ENCODE measurements at places on chromosomes 12 and 14.

DNA sequence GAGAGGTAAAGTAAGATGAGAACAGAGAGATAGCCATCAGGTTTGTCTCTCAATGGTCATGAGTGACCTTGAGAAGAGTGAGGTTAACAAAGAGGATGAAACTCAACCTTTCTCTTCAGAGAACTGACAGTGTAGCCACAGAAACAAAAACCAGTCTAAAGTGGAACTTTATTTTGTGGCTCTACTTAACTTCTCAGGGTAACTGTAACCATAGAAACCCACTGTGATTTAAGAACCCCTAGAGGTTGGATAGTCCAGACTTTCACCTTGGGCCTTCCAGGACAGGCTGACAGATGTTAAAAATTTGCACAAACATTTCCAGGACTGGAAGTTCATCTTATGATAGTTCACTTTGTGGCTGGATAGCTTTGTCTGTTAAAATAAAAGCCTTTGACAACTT, 48.5 kb downstream of the ATP23 start:
- no peak for DNase-seq

DNA sequence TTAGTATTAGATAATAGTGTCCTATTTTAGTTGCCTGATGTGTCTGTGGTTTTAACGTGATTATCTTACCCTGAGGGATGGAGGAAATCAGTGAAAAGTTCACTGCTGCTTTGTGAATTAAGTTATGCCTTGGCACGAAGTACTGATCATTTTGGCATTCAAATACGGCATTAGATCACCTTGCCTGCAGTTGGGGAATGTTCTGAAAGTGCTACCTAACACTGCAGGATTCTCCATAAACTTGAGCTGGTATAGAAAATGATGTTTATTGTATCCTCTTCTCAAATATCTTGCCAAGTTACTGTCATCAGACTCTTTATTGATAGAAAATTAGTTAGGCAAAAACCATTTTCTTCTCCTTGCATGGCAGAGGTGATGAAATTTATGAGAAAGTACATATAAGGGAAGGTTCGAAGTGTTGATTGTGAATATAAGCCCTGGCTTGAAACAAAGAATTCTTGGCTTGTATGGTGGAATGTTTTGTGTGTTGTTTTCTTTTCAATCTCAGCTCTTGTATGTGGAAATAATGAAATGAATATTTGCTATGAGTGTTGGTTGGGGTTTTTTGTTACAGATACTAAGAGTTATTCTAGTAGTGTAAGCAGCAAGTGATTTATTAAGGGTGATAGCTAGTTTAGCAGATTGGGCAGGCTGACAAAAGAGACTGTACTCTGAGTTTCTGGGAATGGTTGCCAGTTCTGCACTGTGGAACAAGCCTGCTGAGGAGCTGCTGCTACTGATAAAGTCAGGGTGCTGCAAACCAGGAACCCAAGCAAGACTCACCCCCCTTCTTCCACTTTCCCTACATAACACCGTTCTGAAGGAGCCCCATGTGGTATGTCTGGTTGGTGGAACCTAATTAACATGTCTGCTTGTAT, 448.3 kb downstream of the PCNX1 start:
- no peak for DNase-seq

DNA sequence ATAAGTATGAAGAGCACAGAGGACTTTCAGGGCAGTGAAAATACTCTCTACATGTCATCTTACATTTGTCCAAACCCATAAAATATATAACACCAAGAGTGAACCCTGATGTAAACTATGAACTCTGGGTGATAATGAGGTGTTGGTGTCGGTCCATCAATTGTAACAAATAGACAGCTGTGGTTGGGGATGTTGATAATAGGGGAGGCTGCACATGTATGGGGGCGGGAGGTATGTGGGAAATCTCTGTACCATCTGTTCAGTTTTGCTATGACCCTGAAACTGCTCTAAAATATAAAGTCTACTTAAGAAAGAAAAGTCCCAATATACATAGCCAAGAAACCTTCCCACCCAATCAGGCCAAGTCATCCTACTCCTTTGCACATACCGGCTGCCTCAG, 88.5 kb downstream of the GPR135 start:
- no peak for DNase-seq

DNA sequence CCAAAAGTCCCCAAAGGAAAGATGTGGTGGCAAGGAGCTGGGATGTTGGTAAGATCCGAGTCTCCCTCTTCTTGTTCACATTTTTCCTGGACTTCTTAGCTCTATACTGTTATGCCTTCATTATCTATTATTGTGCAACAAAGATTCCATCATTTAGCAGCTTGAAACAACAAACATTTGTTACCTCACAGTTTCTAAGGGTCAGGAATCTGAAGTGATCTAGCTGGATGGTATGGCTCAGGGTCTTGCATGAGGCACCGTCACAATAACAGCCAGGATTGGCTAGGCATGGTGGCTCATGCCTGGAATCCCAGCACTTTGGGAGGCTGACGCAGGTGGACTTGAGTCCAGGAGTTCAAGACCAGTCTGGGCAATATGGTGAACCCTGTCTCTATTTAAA, 51.1 kb upstream of the KRAS start:
- DNase-seq: no peak

DNA sequence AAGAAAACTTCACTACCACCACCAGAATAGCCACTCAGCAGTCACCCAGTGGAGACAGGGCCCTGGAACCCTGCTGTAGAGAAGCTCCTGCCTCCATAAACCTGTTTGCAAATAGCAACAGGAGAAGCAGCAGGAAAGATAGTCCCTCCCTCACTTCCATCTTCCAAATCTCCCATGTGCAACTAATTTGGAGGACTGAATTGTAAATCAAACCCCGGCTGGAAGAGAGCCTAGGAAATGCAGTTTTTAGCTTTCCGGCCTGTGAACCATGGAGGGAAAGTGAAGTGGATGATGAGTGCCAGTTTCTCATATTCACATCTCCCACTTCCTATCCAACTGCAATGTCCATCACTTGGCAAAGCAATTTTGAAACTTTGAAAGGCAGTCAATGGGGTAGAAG, 167.2 kb upstream of the FRMD6 start:
- DNase-seq: no peak

GRCh38 chr14:96158735-96159134, 45.9 kb upstream of the BDKRB2 start:
- DNase-seq: no peak

DNA sequence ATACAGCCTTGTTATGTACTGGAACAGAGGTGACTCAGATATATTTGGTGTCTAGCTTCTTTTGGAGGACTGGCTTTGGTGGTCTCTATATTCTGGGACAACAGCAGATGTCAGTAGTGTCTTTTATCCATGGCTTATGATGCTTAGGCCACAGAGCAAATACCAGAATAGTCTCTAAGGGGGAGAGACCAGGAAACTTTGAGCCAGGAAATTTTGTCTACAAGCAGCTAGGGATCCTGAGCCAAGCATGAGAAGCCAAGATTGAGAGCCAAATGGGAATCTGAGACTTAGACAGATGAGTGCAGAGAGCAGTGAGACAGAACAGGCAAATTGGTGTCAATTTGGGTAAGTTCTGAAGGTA, 28.4 kb upstream of the PTPRR start:
- DNase-seq: no peak

DNA sequence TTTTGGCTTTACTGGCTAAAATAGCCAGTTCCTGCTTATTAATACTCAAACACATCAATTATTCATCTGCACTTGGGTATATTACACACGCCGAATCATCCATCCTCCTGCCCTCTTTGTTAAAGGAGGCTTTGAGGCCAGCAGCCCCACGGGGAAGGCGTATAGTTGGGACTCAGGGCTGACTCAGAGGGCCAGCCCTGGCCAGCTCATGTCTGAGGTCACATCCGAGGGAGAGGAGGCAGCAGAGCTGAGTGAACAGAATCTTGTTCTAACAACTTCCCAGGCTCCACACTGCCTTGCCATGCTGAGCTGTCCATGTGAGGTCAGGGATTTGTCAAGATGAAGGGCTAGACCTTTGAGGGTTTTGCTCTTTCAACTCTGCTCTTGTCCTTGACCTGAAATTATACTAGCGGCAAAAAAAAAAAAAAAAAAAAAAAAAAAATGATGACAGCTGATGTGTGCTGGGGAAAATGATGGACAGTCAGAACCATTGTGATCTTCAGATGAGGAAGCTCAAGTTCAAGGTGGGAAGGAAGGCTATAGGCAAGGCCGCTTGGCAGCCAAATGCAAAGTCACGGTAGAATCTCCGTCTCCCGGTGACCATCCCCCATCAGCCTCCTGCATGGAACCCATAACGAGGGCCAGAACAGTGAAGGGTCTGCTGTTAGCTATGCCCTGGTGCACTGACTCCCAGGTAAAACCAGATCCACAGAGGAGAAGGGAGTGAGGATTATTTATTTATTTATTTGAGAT, 12.5 kb upstream of the MARK3 start:
- DNase-seq: no peak

DNA sequence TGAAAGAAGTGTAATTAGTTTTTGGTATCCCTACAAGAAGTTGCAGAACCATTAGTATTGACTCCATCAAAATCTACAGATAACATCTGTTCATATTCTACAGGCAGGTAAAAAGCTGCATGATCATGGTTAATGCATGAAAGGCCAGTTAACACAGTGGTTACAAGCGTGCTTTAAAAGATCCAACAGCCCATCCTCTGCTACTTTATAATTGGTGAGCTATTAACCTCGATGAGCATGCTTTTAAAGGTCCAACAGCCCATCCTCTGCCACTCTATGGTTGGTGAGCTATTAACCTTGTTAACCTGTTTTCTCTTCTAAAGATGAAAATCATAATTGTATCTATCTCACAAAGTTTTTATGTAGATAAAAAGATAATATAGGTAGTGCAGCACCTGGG, 289.3 kb downstream of the DUSP6 start:
- DNase-seq: no peak

DNA sequence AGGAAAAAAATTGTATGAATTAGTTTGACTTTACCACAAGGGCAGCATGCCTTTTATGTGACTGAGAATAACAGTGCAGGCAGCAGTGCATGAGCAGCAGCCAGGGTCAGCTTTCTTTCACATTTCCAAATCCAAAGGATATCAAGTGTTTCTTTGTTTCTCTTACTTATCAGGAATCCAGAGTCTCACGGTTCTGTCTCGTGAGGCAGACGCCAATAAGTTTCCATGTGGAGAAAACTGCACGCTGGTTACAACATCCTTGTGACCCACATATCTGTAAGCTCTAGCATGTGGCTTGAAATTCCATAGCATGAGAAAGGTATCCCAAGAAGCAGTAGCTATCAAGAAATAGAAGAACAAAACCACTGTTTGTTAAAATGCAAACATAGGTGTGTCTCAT, 27.6 kb downstream of the GALNT4 start:
- no peak for DNase-seq

DNA sequence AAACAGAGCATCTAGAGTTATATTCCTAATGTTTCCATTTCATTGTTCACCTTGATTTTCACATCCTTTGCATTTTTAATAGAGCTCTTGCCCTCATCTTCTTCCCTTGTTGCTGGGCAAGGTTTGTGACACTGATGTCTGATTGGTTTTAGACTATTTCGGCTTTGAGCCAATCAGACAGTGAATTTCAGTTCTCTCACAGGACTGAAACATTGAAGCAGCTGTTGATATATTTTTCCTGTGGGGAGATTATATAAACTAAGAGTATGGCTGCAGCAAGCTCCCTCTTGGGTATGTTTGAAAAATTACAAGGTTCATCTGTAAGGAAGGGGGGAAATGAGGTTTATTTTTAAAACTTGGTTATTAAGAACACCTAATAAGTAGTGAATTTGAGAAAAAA, 51.2 kb downstream of the ATF7IP start:
- no peak for DNase-seq

GRCh38 chr12:47190271-47190750, 110.6 kb upstream of the AMIGO2 start:
- no peak for DNase-seq

GRCh38 chr14:21066882-21067502, 3.1 kb upstream of the ARHGEF40 start:
- no peak for DNase-seq

DNA sequence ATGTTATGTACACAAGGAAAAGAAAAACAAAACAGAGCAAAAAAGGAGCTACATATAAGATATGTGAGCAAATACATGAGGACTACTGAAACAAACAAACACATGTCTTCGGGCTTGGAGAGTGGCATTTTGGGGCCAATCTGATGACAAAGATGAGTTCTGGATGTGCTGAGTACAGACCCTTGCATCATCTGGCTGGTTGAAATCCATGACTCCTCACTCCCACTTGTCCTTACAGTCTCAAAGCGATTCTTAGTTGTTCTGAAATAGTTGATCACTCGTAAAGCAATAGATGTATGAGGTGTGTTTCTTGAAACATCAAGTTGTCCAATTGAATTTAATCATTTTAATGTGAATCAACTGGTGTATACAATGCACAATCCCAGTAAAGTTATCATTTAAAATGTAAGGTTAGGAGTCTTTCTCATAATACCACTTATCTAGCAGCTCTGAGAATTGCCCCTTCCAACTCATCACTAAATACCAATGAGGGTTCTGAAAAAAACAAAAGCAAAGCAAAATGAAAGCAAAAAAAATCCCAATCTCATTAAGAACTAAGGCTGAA, 136.9 kb downstream of the ITPR2 start:
- no peak for DNase-seq

GRCh38 chr12:104653730-104654664, 197.2 kb downstream of the CHST11 start:
- no peak for DNase-seq

Data from activated effector memory CD4-positive, alpha-beta T cell treated with Interleukin-2 at 50 U/mL for 16 hours (primary cell).